ENCODE measurements at places on chromosomes 5 and 9.

DNA sequence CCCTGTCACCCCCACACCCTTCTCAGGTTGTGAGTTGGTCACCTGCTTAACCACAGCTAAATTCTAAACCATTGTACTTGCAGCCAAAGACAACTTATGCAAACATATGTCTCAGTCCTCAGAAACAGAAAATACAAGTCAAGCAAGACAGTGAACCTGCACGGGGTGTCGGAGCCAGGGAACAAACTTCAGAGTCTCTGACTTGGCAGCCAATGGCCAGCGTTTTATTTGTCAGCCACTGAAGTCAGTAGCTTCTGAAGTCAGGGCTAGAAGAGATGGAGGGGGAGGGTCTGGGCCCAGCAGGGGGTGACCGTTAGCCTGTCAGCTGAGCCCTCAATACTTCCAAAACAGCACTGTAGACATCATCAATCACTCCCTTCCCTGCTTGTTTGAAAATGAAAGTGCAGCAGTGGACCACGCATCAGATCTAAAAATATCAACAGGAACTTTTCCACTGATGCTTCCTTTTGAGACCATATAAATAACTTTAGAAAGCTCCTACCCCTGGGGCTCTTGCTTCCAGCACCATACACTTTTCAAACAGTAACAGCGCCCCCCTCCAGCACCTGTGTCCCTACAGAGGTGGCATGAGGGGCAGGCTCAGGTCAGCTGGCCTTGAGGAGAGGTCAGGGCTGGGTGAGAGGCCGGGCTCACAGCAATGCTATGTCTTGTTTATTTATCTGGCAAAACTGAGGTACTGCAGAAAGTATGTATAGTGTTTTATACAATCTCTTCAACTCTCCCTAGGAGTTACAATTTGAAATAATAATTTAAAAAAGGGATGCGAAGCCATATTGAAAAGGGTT, 142.5 kb downstream of the ACER2 start:
- no peak for DNase-seq

DNA sequence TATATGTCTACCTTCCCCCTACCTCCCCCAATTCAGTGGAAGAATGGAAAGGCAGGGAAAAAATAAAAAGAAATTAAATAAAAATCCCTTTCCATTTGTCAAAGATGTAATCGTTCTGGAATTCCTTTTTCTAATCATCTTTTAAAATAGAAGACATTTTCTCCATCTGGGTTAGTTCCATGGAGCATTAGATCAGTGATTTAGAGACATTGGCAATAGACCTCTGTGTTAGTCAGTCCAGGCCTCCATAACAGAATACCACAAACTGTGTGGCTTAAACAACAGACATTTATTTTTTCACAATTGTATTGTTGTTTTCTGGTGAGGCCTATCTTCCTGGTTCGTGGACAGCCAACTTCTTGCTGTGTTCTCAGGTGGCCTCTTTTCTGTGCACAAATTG, 516.6 kb upstream of the DAB2 start:
- no peak for DNase-seq

GRCh38 chr5:14267991-14268708, 125.0 kb downstream of the TRIO start:
- no peak for DNase-seq

DNA sequence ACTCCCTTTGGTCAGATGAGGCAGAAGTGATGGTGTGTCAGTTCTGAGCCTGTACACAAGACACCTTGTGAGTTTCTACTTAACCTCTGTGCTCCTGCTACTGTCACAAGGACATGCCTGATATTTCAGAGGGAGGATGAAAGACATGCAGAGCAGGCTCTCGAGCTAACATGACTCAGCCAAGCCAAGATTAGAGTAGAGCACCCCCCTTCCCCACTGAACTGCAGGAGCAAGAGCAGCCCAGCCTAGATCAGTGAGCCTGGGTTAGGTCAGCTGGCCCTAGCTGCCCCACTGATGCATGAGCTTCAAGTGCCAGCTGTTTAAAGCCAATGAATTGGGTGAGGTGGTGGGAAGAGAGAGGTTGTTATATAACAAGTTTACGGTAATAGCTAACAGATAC, 36.7 kb downstream of the BRINP1 start:
- DNase-seq: no peak

DNA sequence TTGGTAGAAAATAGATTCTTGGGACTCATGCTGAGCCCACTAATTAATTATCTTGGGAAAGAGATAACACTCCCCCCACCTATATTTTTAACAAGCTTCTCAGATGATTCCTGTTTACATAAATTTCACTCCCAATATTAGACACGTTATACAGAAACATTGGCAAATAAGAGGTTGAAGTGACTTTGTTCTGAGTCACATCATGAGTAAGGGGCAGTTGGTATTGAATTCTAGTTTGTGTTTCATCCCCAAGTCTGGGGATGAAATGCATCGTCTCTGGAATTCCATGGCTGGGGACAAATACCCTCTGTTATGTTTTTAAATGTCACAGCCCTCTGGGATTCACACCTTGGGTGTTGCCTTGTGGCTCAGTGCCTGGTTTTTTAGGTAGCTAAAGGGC, 41.0 kb downstream of the BASP1 start:
- no peak for DNase-seq

- no peak for DNase-seq
Observed at GRCh38 chr5:174056064-174056847, 10.8 kb downstream of the NSG2 start.

DNA sequence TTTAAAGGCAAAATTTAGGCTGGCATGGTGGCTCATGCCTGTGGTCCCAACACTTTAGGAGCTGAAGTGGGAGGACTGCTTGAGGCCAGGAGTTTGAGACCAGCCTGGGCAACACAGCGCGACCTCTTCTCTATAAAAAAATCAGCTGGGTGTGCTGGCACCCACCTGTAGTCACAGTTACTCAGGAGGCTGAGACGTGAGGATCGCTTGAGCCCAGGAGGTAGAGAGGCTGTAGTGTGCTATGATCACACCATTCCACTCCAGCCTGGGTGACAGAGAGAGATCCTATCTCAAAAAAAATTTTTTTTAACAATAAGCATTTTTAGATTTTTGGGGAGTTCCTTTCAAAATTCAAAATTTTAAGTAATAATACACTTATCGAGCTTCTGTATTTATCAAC, 63.3 kb downstream of the SPATA31C2 start:
- DNase-seq: no peak

GRCh38 chr5:158881091-158881880, 218.4 kb downstream of the EBF1 start:
- DNase-seq: no peak

- DNase-seq: no peak
Observed at GRCh38 chr5:140261403-140262171, 41.3 kb downstream of the PFDN1 start.

- DNase-seq: no peak
Observed at GRCh38 chr9:118459913-118460312, 755.7 kb downstream of the TLR4 start.

GRCh38 chr5:103546858-103547257, 15.7 kb downstream of the NUDT12 start:
- DNase-seq: no peak

Data from nucleus accumbens (tissue), 56 donors.